NT2/D1 (cell line): ENCODE measurements at places on chromosomes 5 and 9.

DNA sequence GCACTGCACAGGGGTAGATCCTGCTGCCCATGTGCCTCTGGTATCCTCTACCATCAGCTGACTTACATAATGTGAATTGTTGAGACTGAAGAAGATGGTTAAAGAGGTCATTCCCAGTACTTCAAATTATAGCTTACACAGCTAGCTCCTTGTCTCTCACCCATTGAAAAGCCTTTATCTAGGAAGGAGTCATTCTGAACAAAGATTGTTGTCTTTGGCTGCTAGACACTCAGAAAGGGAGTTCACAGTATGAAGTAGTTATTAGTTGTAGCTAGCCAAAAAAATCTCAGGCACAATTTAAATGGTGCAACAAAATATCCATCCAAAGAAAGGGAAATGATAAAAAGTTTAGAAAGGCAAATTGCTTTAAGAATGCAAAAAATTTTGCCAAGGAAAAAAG is 102.0 kb upstream of the NREP start:
- DNase-seq: no peak

GRCh38 chr9:33379666-33380389 is 22.5 kb downstream of the AQP7 start:
- DNase-seq: no peak

DNA sequence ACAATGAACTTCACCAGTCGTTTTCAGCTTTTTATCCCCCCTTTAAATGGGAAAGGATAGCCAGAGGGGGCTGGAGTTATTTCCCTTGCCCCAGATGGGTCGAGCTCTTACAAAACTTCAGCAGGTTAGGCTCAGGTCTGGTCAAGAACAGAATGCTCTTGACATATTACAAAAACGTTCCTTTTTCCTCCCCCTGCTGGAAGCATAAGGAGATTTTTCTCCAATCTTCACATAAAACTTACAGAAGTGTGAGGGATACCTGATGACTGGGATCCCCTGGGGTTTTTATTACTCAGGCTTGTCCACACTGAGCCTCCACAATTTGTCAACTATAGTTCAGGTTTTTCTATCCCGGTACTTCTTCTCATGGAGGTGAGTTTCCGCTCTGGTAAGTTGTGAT is 60.8 kb downstream of the CSF2 start:
- DNase-seq: no peak

DNA sequence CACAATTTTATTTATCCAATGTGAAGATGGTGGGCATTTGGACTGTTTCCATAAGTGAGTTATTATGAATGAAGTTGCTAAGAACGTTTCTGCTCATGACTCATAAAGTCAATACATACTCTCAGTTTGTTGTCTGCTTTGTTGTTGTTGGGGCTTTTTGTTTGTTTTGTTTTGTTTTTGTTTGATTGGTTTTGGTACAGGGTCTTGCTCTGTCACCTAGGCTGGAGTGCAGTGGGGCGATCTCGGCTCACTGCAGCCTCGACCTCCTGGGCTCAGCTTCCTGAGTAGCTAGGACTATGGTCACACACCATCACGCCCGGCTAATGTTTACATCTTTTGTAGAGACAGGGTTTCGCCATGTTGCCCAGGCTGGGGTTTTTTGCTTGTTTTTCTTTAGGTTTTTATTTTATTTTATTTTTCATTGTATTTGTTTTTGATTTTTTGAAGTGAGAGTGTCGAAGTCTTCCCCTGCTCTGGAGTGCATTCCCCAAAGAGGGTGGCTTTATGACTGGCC is 18.0 kb downstream of the TRIM7 start:
- DNase-seq: no peak
